ENCODE measurements at places on chromosomes 13 and 19. TPM values are rescaled to one million over a fixed set of nuclear protein-coding genes. Genes with fewer than 3 reads are reported as not detected.
A peak's percentile ranks its signal among the peaks of the same experiment; 100 is the strongest.

Gene TUBA3C
- not detected for polyA plus RNA-seq

- no peak for DNase-seq
These were observed at the start of gene CDC34 for GRCh38 chr19:531753-532560. Gene CDC34, plus strand, starts transcription at chr19:531760. Its CDS starts 172 bp downstream, at chr19:531932.

Gene PODNL1
- polyA plus RNA-seq = 0.75 TPM

Gene WDR88
- polyA plus RNA-seq = 0.56 TPM

DNA sequence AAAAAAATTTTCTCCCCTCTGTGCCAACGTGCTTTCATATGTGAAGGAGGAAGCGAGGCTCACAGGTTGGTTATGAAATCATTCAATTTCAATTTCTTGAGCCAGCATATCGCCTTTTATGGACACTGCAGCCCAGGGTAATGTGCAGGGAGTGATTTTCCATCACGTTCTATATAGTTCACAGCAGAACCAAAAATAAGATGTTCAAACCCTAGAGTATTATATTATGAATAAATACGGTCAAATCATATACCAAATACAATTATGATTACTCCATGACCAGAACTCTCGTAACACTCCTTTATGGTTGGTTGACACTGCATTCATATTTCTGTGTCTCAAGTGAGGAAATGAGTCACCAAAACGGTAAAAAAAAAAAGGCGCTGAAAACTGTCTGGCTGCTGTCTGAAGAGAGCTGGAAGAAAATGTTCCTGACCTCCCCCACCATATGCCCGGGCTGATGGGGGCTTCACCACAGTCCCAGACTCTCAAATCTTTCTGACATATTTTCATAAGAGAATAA, 75.8 kb upstream of the UBAC2 start:
- DNase-seq = peak; percentile 14

DNA sequence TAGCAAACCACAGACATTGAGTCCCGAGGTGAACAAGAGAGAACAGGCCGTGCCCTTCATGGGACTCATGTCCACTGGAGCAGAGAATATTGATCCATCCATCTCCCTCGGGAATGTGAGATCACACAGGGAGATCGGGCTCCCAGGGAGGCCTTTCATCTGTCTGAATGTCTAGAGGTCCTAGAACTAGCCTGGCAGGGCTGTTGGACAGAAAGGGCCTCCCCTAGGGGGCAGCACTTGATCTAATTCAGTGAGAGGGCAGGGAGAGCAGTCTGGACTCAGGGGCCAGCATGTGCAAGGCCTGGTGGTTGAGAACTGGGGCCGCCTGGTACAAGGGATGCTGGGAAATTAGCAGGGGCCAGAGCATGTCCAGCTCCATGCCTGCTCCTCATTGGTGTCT, 4.3 kb downstream of the RUVBL2 start:
- DNase-seq = no peak

Gene MICOS13
- 93.6 TPM for polyA plus RNA-seq

GRCh38 chr19:3499738-3500428, 591 bp downstream of the DOHH start:
- no peak for DNase-seq

DNA sequence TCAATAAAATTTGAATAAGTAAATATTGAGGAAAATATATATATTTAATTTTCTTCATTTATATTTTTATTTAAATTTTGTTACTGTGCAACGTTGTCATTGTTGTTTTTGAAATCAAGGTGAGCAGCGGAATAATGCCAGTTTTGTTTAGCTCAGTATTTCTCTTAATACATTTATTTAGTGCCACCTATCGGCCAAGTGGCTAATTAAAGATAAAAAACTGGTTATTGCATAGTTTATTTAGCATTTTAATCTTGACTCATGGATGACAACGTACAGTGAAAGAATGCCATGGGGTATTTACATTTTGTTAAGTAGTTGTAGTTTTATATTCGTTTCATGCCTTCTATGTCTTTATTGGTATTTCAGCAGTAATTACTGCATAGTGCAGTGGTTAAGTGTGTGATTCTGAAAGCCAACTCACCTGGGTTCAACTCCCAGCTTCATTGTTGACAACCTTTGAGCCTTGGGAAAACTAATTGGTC, 265.9 kb downstream of the MYO16 start:
- DNase-seq = peak; percentile 11

DNA sequence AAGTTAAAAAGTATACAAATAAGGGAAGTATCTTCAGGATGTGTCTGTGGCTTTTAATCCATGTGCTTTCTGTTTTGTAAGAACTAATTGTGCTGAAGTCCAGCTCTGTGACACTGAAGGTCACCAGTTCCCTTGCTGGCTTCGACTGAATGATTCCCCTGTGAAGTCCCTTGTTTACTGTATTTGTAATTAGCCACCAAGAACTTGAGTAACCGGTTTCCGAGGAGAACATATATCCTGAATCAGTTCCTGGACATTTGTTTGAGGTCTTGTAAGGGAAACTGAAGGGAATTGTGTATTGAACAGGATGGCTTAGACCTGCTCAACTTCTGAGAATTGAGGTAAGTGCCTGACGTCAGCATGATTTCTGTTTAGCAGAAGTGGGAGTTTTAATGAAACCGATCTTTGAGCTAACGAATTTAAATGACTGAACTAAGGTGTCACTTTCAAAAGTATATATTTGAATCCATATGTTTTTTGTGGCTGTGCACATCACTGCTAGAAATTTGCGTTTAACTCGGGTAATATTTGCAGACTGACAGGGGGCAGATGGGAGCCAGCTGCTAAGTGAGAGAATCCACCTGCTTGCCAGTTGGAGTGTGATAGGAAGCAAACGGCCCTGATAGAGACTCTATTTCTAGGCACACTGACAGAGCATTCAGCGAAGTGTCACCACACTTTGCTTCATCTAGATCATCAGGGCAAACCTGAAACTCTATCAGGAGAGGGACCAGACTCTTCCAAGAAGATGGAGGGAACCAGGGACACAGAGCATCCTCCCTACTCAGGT, 530.0 kb downstream of the RFC3 start:
- DNase-seq = no peak

Gene ZNF888
- polyA plus RNA-seq = 3.3 TPM
